ENCODE measurements at places on chromosomes 6 and 20.

GRCh38 chr6:38209371-38210260 is 390.1 kb downstream of the ZFAND3 start:
- no peak for DNase-seq

DNA sequence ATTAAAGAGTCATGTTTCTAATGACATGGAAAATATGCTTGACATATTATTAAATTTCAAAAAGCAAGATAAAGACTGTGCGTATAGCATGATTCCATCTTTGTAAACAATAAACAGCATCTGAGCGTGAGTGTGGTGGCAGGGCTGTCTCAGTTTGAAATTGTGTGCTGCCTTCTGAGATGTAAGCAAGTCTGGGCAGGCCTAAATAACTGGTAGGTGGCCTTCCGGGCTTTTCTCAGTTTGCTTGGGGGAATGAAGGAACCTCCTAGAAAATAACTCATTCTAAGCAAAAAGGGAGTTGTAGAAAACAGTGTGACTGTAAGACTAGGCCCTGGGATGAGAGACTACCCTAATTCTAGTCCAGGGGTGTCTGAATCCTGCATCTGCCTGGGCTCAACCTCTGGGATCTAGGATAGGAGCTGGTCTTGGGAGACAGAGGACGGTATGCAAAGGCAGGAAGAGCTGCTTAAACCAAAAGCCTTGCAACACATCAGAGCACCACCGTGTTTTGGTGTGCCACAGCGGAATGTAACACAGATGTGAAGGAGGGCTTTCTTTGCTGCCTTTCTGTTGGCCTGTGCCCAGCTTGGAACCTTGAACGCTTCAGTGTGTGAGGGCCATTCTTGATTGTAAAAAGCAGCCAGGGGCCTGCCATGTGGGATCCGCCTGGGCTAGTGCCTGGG is 63.5 kb upstream of the L3MBTL3 start:
- no peak for DNase-seq

DNA sequence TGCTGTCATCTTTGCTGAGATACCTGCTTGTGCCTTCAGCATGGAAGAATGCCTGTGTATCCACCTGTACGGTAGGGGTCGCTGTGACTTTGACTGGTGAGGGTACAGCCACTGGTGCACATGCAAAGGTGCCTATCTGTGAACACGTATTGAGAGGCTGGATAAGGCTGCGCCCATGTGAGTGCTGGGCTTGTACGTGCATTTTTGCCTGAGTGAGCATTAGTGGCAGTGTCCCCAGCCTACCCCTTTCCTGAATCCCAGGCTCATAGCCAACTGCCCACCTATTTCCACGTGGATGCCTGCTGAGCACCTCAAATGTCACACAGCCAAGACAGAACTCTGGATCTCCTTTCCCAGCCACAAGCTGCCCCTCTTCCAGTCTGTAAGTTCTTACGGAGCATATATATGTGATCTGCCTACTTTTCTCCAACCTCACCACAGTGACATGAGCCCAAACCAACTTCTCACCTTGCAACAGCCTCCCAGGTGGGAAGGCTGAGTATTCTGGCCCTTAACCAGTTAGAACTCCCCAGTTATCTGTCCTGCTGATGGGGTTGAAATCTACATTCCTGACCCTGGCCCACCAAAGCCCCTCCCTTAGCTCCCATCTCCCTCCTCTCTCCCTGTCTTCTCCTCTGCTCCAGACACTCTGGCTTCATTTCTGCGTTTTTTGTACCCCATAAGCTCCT is 1.1 kb upstream of the SLC2A10 start:
- no peak for DNase-seq

DNA sequence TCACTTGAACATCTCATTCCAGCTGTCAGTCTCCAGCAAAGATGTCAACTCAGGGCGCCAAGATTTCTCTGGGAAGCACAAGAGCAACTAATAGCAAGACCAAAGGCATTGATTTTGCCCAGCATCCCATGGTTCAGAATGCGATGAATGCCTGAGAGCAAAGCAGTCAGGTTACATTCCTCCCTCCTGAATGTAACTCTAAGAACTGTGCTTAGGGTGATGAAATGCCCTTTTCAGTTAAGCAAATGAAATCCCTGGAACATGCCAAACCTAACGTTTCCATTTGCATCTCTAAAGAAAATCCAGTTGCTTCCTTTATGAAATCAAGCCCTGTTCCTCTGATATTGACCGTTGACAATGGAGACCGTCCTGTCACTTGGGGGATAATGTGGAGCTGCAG is 224.0 kb upstream of the PLN start:
- no peak for DNase-seq

DNA sequence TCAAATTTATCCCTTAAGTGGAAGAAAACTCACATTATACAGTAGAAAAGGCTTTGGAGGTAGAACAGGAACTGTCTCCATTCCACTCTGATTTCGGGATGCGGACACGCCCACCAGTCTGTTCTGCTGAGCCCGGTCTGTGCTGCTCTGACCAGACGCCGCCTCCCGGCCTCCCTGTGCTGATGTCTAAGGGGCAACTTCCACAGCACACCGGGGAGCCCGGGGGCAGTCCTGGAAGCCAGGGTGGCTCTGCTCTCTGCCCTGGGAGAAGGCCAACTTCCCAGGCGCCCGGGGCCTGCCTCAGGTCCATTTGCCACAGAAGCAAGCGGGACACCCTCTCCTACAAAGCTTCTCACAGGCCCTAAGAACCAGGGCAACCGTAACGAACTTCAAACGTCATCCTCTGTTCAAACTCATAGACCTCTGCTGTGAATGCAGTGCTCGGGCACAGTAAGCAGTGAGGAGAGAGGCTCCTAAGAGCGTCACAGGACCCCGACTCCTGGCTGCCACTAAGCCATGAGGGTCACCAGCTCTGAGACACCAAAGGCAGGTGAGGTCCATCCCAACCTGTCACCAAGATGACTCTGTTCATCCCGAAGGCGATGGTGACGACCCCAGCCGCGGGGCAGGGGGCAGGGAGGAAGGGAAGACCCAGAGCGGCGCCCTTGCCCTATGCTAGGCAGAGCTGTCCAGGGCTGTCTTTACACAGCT is 5.6 kb downstream of the TAF4 start:
- DNase-seq: no peak

DNA sequence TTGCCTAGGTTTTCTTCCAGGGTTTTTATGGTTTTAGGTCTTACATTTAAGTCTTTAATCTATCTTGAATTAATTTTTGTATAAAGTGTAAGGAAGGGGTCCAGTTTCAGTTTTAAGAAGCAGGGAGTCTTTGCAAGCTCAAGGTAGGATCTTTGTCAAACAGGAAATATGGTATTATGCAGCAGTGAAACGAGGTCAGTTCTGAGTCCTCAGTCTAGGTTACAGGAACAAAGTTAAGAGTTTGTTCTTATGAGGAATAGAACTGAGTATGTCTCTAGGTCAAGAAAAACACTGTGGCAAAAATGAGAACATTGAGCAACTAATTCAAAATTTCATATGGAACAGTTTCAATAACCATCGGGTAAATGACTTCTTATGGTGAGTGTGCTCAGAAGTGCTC is 63.6 kb downstream of the GCLC start:
- DNase-seq: no peak

DNA sequence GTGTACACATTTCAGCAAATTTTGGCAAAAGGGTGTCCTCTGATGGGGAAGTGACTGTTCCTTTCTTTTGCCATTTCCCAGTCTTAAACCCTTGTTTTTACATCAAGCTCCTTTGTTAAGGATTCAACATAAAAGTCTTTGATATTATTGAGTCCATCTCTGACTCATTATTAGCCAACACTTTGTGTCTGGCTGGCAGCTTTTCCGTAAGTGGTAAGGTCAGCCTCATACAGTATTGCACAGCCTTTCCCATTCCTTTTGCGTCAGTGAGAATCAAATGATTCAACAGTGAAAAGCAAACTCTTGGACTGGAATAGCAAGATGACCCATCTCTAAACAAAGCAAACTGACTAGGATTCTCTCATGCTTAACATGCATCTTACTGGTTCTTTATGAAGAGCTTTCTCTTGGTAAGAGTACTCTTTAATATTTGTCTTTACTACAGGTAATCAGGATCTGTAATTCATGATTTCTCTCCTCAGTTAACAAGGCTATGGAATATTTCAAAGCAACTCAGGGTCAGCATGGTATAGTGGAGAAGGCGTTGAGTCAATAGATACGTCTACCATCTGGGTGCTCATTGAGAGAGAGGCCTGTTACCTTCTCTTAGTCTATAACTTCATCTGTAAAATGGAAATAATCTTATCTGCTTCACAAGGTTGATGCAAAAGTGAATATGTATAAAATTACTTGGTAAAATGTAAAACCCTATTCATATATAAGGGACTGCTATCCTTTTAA is 183.6 kb downstream of the PRL start:
- DNase-seq: peak; percentile 75

GRCh38 chr6:111096246-111096645 is 8.9 kb downstream of the SLC16A10 start:
- no peak for DNase-seq

- no peak for DNase-seq
These were observed 74.0 kb downstream of the ZDHHC14 start for GRCh38 chr6:157454762-157455714.

DNA sequence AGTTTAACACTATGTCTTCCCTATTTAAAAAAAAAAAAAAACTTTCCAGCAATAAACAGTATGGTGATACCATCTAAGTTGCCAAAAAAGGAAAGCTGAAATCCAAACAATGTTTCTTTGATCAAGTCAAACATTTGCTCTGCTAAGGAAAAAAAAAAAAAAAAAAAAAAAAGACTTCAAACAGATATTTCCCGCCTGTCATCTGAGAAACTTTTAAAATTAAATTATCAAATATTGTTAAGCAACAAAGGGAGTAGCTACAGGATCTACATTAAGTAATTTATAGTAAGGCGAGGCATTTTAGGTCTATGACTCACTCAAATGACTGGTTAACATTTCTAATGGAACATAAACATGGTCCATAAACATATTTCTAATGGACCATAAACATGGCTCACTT is 121.2 kb downstream of the DST start:
- no peak for DNase-seq

DNA sequence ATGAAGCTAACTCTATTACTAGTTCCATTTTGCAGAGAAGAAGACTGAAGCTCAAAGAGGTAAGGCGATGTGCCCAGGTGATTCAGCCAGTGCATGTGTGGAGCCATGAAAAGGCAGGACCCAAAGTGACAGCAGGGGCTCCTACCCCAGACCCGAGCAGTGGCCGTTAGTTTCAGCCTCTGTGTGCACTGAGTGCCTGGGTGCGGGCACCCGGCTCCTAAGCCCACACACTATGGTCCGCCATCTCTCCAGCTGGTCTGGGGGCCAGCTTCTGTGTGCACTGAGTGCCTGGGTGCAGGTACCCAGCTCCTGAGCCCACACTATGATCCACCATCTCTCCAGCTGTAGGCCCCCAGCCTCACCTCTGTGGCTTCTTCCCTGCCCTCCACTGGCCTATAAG is 123.5 kb upstream of the CST7 start:
- no peak for DNase-seq

DNA sequence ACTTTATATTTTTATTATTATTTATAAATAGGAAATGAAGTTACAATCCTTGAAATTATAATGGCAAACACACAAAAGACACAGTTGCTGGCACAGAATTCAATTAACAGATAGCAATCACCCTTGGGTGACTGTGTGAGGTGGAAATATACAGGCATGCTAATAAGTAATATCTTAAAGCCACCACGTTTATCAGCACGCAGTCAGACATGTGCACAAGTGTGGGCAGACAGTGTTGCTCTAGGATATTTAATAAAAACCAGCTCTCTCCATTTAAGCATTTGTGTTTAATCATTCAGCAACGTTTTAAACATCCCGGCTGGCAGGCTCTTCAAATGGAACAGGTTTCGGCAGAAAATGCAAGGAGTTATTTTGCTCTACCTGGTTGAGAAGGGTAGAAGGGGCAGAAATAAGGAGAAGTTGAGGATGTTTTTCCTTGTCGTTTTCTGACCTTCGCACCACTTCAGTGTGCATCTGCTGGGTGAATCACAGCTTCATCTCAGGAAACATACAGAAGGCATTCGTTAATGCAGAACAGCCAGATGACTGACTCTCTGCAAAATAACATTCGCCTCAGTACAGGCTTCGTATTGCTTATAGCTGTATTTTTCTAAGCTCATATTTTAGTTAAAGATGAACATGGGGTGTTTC is 585.1 kb downstream of the QKI start:
- DNase-seq: no peak

GRCh38 chr6:137105375-137105774 is 60.6 kb upstream of the IL20RA start:
- DNase-seq: no peak

DNA sequence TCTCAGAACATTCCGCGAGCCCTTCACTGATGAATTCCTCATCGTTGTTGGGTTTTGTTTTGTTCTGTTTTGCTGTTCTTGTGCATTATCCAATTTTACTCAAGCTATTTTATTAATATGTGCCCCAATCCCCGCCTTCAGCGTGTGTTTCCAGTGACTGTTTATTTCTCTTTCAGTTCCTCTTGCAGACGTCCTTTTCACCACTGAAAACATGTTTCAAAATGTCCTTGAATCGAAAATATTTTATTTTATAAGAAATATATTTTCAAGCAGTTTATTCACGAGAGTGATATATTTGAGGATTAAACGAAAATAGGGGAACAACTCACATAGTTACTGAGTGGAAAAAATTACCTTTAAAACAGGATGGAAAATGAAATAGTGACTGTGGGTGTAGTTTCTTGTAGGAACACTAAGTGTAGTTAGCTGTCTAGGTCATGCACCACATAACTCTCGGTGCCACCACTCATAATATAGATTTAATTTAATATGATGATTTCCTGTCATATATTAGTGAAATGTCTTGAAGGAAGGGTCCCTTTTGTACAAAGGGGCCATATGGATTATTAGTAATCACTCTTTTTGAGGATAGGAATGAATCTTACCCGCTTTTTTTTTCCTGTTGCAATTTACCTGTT is 45.3 kb upstream of the HDDC2 start:
- no peak for DNase-seq

- no peak for DNase-seq
These were observed 24.0 kb downstream of the TNFAIP3 start for GRCh38 chr6:137890983-137891537.

GRCh38 chr6:13789746-13790145 is 24.6 kb downstream of the MCUR1 start:
- no peak for DNase-seq

GRCh38 chr6:34047913-34048867 is 97.7 kb downstream of the GRM4 start:
- DNase-seq: no peak

- no peak for DNase-seq
These were observed 104.4 kb upstream of the ESR1 start for GRCh38 chr6:151702851-151703658.

DNA sequence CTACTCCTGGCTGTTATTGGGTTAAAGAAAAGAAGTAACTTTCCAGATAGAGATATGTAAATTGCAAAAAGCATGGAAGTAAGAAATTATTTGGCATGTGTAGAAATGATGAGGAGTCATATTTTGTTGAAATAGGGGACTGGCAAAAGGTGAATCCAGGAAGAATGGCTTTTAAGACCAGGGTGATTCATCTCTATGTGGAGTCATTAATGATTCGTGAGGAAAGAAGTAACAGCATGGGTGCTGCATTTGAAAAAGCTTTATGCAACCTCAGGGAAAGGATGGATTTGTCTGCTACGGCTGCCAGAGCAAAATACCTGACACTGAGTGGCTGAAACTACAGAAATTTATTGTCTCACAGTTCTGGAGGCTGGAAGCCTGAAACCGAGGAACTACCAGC is 14.8 kb upstream of the SYNE1 start:
- DNase-seq: no peak

Data from fibroblast of skin of left biceps (primary cell).